ENCODE measurements at places on chromosomes 13 and 19.

GRCh38 chr19:45403781-45404556, 900 bp downstream of the PPP1R13L start:
- DNase-seq: peak; percentile 89

GRCh38 chr13:59780058-59780457, 383.7 kb downstream of the DIAPH3 start:
- no peak for DNase-seq

DNA sequence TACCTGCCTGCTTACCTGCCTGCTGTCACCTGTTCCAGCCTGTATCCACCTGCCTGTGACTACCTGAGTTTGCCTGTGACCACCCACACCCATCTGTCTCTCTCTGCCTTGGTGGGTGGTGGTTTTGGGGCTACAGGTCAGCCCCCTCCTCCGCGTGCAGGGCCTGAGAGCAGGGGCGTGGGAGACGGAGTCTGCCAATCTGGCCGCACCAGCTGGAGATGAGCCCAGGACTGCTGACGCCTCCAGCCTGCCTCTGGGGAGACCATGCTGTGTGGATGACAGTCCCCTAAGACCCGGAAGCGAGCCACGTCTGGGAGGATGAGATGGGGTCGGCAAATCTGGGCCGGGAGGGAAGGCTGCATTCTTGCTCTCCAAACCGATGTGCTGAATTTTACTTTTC, 15.9 kb upstream of the KCTD15 start:
- no peak for DNase-seq

GRCh38 chr13:27140060-27140459, 31.6 kb downstream of the USP12 start:
- no peak for DNase-seq

DNA sequence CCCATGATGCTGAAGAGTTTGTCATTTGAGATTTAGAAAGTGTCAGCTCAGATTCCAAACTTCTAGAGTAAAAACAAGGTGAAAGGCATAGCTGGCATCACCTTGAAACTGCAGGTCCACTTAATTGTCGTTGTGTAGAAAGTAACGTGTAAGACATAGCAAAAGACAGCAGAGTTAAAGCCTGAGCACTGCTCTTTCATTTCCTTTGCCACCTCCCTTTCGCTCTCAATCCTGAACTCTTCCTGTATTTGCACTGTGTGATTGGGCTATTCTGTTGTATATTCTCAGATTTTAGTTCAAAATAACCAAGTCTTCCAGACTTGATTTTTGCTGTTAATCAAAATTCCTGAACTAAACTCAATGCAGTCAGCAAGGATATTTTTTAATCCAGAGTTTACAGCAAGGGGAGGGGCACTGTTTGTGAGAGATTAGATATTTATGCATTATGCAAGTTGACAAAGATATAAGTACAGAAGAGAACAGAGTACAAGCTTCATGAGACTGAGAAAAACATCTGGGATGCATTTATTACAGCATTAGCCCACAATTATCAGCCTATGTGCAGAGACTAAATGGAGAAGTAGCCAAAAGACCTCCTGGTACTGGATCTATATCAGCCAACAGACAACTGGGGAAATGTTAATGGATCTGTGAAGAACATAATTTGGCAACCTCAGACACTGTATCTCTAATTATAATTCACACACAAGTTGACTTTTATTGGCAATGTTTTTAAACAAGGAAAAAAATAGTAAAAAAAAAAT, 328.6 kb downstream of the SUCLA2 start:
- DNase-seq: no peak

DNA sequence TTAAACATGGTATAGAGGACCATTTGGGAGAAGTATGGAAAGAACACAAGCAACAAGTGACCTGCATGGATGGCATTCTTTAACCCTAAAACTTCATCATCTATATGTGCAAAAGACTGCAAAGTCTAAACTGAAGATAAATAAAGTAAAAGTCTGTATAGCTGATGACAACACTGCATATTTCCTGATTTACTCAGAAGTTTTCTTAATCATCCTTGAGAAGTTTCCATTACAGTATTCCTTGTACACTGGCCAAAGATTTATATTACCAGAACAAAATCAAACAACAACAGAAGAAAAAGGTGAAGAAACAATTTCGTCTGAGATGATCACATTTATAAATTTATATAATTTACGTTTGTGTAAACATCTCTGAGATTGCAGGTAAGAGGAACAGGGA, 805.7 kb downstream of the PCDH9 start:
- no peak for DNase-seq

- DNase-seq: no peak
Measured at GRCh38 chr13:97468331-97468730, 34.4 kb downstream of the RAP2A start.

GRCh38 chr13:103410002-103410401, 343.8 kb upstream of the SLC10A2 start:
- no peak for DNase-seq

DNA sequence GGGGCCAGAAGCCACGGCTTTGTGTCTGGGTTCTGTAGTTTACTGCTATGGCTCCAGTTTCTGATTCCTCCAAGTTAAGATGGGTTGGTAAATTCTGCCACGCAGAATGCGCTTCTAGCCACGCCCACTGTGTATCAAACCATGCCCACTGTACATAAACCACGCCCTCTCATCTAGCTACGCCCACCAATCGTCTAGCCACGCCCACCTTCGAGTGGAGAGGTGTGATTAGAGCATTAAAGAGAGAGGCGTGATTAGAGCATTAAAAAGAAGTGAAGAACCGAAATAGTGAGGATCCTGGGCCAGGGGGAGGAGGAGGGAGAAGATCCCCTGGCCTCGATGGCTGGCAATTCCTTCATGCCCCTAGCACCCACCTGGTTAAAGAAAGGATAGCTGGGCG, 43.7 kb upstream of the ADGRE5 start:
- DNase-seq: peak; percentile 45
